GM12878 (cell line): ENCODE measurements at places on chromosomes 2 and 18. TPM values are rescaled to one million over a fixed set of nuclear protein-coding genes. Genes with fewer than 3 reads are reported as not detected.

Gene TBR1
- total RNA-seq, result not detected in 2 replicates

Gene REG3G
- 0.33 and 0.51 TPM in 2 replicates for total RNA-seq

Gene CCDC85A
- total RNA-seq, result not detected in 2 replicates

Gene RAX
- not detected in 2 replicates for total RNA-seq

Gene SP110
- total RNA-seq, result 82.3 and 82.5 TPM in 2 replicates

Gene NCKAP5
- total RNA-seq, result 0.35 and 0.44 TPM in 2 replicates

Gene PARD3B
- 0.16 and 0.54 TPM in 2 replicates for total RNA-seq

Gene C2orf66
- total RNA-seq, result not detected in 2 replicates

Gene VWA3B
- not detected in 2 replicates for total RNA-seq

Gene FER1L5
- not detected in 2 replicates for total RNA-seq

Gene CFAP65
- total RNA-seq, result not detected in 2 replicates

Gene SERPINB12
- total RNA-seq, result not detected in 2 replicates

Gene MC4R
- not detected in 2 replicates for total RNA-seq

Gene EML6
- 0.32 and 0.36 TPM in 2 replicates for total RNA-seq

Gene METTL4
- total RNA-seq, result 7.7 and 9.6 TPM in 2 replicates

Gene REG3A
- 0.62 TPM in 1 of 2 replicates, not detected in the other for total RNA-seq

Gene SETBP1
- total RNA-seq, result 23.7 and 29.7 TPM in 2 replicates

Gene SNRNP27
- total RNA-seq, result 35.6 and 37.4 TPM in 2 replicates

Gene SIX3
- 0.21 and 0.26 TPM in 2 replicates for total RNA-seq

Gene PRSS56
- total RNA-seq, result not detected in 2 replicates

Gene HRH4
- not detected in 2 replicates for total RNA-seq

Gene TRAK2
- total RNA-seq, result 20.0 and 20.6 TPM in 2 replicates

Gene CTAGE1
- not detected in 2 replicates for total RNA-seq

Gene ANKRD30BL
- 0.05 TPM in 1 of 2 replicates, not detected in the other for total RNA-seq

Gene TRPM8
- not detected in 2 replicates for total RNA-seq

Gene CDK5R2
- total RNA-seq, result not detected in 2 replicates

Gene SLC30A3
- not detected in 2 replicates for total RNA-seq

Gene LIPT1
- total RNA-seq, result 7.2 and 8.5 TPM in 2 replicates

Gene TMSB10
- 2,058 and 2,139 TPM in 2 replicates for total RNA-seq

Gene NGEF
- not detected in 2 replicates for total RNA-seq

Gene DYSF
- 0.03 and 0.05 TPM in 2 replicates for total RNA-seq

Gene GKN1
- total RNA-seq, result not detected in 2 replicates

Gene CIAO1
- total RNA-seq, result 51.1 and 57.5 TPM in 2 replicates

Gene C18orf54
- total RNA-seq, result 3.8 and 4.0 TPM in 2 replicates

Gene OSR1
- total RNA-seq, result not detected in 2 replicates

Gene COBLL1
- total RNA-seq, result 0.32 and 0.46 TPM in 2 replicates

Gene SCYGR4
- not detected in 2 replicates for total RNA-seq

Gene MYOM1
- 1.0 and 1.1 TPM in 2 replicates for total RNA-seq

Gene CXCR1
- total RNA-seq, result not detected in 2 replicates

Gene UGT1A10
- 0.11 TPM in 1 of 2 replicates, not detected in the other for total RNA-seq

Gene ICA1L
- 2.8 and 5.1 TPM in 2 replicates for total RNA-seq

Gene ADCY3
- total RNA-seq, result 88.2 and 102 TPM in 2 replicates

Gene PROC
- not detected in 2 replicates for total RNA-seq

Gene IHH
- total RNA-seq, result not detected in 2 replicates

Gene AGXT
- total RNA-seq, result 0.18 and 0.19 TPM in 2 replicates

Gene EIF2AK3
- 23.6 and 24.8 TPM in 2 replicates for total RNA-seq

Gene KLHL41
- total RNA-seq, result 0.10 and 0.77 TPM in 2 replicates

Gene DCDC2C
- total RNA-seq, result not detected in 2 replicates

Gene TNS1
- total RNA-seq, result 0.44 and 0.80 TPM in 2 replicates

Gene ESPNL
- 0.32 and 0.41 TPM in 2 replicates for total RNA-seq

Gene ERICH2
- total RNA-seq, result not detected in 2 replicates

Gene MSTN
- not detected in 2 replicates for total RNA-seq
